ENCODE measurements at places on chromosomes 2 and 18.
A peak's percentile ranks its signal among the peaks of the same experiment; 100 is the strongest.

- no peak for DNase-seq
Measured at GRCh38 chr2:133316557-133316956, 251.7 kb downstream of the NCKAP5 start.

- DNase-seq = no peak
Measured at GRCh38 chr18:55407191-55407590, 180.8 kb downstream of the TCF4 start.

DNA sequence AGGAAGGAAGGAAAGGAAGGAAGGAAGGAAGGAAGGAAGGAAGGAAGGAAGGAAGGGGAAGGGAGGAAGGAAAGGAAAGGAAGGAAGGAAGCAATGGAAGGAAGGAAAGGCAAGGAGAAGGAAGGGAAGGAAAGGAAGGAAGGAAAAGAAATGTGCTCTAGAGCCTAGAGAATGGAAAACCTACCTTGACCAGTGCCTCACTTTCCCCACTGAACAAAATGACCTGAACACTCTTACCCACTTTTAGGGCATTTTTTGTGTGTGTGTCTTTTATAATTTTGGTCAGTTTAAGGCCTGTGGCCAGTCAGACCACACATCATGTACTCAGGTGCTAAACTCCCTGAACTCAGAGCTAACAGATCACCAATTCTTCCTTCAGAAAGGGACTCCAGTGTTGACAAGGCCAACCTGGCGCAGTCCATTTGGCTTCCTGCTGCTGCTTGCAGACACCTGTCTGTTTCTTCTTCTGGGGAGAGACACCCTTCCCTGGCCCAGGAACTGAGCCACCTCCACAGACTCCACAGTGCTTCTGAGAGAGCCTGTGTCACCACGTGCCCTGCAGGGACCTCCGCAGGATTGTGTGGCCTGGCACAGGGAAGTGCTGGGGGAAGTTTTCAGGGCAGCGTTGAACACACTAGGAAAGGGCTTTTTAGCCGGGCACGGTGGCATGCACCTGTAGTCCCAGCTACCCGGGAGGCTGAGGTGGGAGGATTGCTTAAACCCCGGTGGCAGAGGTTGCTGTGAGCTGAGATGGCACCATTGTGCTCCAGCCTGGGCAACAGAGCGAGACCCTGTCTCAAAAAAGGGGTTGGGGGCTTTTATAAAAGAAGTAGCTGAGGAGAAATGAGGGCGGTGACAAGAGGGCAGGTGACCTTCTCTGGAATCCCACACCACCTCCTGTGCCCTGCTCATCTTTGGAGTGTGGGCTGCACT, 57.2 kb downstream of the DDX1 start:
- no peak for DNase-seq

DNA sequence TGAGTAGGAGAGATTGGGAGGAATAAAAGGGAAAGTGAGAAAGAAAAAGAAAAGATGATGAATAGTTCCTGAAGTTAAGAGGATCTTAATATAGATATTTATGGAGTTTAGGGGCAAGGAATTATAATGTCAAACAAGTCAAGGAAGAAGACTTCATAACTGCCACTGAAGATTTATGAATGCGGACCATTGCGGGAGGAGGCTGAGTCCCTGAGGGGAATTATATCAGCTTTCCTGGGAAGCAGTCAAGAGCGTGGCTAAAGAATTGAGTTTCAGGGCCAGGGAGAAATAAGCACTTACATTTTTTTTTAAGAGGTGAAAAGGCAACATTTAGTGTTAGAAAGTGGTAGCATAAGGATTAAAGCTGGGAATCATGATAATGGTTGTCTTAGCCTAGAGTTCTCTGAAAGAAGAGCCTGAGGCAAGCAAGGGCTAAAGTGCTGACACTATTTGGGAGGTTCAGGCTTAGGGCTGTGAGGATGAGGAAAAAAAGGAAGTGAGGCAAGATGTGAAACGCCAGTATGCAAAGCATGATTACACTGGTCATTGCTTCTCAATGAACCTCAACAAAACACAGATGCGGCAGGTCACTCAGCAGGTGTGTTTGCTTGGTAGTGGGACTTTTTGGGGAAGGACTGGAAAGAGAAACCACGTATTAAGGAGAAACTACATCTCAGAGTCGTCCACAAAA, 217.1 kb downstream of the SLC4A3 start:
- DNase-seq = peak; percentile 21

DNA sequence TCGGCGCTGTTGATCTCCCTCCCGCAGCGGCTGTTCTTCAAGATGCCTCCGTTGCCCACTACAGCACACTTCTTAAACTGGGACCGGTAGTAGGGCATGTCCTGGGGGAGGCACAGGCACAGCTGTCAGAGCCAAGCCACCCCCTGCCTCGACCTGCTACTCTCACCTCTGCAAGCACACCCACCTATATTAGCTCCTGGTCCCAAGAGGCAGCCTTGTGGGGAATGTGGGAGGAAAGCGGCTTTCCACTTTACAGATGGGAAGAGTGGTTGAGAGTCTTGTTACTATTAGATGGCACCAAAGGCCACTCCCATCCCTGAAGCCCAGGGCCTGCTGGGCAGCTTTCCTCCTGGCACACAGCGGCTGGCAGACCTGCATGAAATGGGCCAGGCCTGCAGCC, 29.2 kb upstream of the LOXHD1 start:
- DNase-seq = no peak

GRCh38 chr2:159961037-159961436, 101.4 kb downstream of the PLA2R1 start:
- DNase-seq = no peak

DNA sequence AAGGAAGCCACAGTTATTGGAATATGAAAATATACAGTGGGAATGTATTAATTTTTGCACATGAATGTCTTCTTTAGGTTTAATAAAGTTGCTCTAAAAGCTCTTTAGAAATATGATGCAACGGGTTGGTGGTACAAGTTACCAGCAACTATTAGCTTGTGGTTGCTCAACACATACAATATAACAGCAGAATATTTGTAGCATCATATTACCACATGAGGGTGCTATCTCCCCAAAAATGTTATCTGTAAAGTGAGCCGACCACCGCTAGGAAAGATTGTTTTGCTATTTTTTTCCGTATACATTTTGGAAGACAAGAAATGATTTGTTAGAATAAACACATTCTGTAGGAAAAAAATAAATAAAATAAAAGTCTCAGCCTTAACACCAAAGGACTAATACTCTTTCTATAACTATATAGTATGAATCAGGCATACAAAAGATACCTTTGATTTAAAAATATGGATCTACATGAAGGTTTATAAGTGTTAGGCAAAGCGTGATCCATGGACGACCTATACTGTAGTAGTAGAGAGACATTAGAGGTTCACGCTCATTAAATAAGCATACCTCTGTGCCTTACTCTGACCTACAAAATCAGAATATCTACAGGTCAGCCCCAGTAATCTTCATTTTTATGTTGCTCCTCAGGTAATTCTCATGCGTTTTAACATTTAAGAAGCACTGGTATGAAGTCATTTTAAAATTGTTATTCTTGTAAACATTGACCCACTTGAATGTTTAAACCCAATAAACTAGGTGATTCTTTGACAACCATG, 1110.6 kb upstream of the ACVR2A start:
- peak; percentile 85 for DNase-seq
